Cortex of kidney (tissue), 1 donor: ENCODE measurements at places on chromosomes 12 and 14.

- DNase-seq = no peak
Observed at GRCh38 chr12:68784015-68784414, 24.0 kb upstream of the MDM2 start.

DNA sequence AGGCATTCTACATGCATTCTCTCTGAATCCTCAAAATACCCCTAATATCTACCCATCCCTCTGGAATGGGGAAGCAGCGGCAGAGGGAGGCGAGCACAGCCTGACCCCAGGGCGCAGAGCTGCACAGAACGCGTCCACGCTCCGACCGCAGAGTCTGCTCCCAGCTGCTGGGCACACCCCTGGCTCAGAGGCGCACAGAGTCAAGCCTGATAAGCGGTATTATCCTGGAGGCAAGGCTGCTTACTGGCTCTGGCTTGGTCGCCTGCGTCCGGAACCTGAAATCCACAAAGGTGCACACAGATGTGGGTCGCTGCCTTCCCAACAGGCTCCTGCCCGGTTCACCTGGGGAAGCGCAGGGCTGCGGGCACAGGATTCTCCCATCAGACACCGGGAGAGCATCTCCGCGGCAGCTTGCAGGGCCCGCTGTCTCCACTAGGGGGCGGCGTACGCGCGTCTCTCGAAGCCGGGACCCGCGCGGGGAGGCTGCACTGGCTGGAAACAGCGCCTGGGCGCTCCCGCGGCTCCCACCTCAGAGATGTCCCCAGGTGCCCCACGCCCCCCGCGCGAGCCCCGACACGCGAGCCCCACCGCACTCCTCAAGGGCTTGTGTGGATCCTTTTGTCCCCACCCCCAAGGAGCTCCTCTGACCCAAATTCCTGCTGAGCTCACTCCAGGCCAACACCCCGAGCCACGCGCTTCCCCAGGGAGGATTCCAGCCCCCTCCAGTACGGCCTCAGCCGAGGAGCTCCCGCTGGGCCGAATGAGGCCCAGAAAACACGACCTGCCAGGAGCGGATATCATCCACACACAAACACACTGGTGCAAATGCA is 120.1 kb upstream of the FZD10 start:
- no peak for DNase-seq

- DNase-seq = no peak
Observed at GRCh38 chr14:55303125-55303499, 31.9 kb downstream of the FBXO34 start.

GRCh38 chr14:104567141-104567956 is 12.2 kb upstream of the C14orf180 start:
- no peak for DNase-seq

- DNase-seq = no peak
Observed at GRCh38 chr14:55356913-55357312, 54.7 kb downstream of the ATG14 start.

DNA sequence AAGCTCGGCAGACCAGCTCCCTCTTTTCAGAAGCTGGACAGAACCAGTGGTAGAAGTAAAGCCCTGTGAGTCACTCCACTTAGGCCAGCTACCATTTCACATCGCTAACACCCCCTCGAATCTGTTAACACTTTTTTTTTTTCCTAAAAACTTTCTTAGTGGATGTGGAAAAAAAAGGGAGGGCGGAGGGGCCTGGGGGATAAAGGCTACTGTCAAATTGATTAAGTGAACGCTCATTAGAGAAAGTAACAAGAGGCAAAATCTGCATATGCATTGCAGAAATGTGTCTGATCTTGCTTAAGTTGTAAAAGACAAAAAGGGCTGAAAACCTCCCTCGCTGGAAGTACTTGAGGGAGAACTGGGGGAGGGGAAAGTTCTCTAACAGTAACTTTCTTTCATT is 86.6 kb upstream of the OTX2 start:
- DNase-seq = no peak

DNA sequence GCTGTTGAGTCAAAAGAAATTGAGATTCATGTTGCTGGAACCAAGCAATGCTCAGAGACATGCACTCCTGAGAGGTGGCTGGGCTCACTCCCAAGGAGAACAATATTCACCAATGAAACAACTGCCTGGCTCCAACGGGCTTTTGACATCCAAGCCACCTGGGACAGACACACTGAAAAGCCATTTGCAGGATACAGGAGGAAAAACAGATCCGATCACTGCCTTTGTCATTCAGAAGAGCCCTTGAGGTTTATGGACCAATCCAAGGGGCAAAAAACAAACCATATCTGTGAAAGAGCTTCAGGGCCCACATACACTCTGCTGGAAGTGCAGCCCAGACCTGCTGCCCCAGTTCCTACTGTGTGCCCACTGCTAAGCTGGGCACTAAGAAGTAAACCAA is 277.5 kb downstream of the NUAK1 start:
- no peak for DNase-seq
